DMS 273 treated with DMSO at 0.1 percent for 48 hours (cell line): ENCODE measurements at places on chromosomes 6 and 20.
A peak's percentile ranks its signal among the peaks of the same experiment; 100 is the strongest.

- no peak for DNase-seq
These were observed 312.9 kb downstream of the SAMD5 start for GRCh38 chr6:147821295-147821897.

DNA sequence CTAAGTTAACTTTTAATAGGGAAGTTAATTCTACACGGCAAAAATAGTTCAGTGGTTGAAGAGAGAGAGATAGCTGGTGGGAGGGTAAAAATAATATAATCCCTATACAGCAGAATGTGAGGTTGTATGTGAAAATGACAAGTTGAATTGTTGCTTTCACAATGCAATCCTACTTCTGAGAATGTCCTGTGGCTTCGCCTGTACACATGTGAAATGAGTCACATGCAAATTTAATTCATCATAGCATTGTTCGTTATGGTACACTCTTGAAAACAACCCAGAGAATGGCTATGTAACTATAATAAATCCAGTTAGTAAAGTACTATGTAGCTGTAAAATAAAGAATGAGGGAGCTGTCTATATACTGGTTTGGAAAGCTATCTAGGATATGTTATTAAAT is 46.0 kb upstream of the HINT3 start:
- DNase-seq, result no peak

DNA sequence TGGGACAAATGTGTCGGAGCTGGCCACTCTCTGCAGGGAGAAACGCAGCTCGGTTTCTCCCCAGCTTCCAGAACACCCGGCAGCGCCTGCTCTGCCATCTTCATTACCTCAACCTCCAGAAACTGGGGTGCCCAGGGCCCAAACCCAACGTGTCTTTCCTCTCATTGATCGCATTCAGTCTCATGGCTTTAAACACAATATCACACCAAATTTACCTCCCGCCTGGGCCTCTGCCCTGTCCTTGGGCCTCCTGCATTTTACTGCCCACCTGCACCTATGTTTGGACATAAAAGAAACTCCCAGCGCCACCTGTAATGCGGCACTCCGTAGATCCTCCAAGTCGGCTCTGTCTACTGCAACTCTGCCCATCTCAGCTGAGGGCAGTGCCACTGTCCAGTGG is 22.2 kb downstream of the SERPINB6 start:
- DNase-seq, result no peak

DNA sequence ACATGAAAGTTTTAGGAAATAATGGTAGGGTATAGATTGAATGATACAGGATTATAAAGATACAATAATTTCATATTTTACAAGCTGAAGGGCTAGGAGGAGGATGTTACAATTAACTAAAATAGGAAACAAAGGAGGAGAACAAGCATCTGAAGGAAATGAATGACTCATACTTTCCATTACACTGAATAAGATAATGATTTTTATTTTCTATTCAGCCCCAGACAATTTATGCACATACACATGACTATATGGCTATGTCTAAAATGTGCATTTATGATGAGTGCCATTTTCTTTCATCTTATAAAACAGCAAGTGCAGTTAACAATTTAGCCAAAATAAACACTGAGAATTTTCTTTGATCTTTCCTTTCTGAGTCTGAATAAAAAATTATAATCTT is 994.6 kb upstream of the ADGRB3 start:
- DNase-seq, result no peak

- DNase-seq, result no peak
These were observed 133.9 kb upstream of the PTPRT start for GRCh38 chr20:43323592-43323991.

GRCh38 chr6:109738255-109738654 is 47.2 kb downstream of the FIG4 start:
- DNase-seq, result no peak

DNA sequence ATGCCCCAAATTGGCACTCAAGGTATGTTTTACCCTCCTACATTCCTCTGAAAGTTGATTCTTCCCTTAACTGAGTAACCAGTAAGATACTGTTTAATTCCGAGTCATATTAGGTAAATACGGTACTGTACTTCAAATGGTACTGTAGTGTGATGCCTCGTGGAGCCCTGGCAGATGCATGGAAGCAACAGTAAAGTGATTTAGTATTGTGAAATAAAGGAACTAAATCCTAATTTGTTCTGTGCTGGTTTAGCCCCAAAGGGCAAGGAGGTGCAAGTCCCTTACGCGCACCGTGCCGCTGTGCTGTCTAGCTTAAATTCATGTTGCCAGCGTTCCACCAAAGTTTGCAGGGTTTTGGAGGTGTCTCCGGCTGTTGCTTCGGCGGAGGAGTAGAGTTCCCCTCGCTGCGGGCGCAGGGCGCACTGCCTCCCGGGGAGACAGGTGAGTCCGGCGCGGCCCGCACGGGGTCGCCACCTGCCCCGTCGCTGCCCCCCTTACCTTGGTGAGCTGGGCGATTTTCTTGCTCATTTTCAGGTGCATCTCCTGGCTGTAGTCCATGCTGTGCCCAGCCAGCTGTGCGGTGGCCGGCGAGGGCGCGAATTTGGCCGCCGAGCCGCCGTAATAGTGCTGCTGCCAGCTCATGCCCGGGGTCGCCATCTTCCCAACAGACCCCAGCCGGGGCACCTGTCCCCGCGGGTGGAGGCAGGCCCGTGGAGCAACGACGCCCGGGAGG is 655 bp downstream of the FAM184A start:
- peak; percentile 50 for DNase-seq

GRCh38 chr6:20473518-20473917 is 60.7 kb upstream of the CDKAL1 start:
- DNase-seq, result no peak

- DNase-seq, result no peak
These were observed 1.3 kb downstream of the GZF1 start for GRCh38 chr20:23363257-23363649.

DNA sequence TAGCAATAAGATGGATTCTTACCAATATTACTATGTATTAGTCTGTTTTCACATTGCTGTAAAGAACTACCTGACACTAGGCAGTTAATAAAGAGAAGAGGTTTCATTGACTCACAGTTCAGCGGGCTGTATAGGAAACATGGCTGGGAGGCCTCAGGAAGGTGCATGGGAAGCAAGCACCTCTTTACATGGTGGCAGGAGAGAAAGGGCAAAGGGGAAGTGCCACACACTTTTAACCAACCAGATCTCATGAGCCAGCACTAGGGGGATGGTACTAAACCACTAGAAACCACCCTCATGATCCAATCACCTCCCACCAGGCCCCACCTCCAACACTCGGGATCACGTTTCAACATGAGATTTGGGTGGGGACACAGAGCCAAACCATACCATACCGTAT is 40.7 kb upstream of the CCDC167 start:
- DNase-seq, result no peak

- no peak for DNase-seq
These were observed 70.4 kb upstream of the GLP1R start for GRCh38 chr6:38978139-38978704.

DNA sequence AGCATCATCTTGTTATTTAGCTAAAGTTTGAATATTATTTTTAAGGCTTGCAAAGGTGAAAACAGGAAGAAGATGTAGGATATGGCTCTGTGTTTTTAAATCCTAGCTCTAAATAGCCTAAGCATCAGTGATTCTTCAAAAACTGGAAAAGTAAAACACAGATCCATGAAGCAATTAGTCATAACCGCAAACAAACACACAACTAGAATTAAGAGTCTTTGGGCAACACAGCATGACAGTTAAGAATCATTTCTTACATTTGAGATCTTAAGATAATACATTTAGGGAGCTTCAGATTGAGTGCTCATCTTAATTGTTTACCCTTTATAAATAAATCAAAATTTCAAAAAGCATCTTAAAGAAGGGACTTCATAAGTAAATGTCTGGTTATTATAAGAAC is 115.8 kb upstream of the MAP7 start:
- no peak for DNase-seq

- DNase-seq, result no peak
These were observed 930.8 kb downstream of the TFAP2A start for GRCh38 chr6:9484091-9484490.

DNA sequence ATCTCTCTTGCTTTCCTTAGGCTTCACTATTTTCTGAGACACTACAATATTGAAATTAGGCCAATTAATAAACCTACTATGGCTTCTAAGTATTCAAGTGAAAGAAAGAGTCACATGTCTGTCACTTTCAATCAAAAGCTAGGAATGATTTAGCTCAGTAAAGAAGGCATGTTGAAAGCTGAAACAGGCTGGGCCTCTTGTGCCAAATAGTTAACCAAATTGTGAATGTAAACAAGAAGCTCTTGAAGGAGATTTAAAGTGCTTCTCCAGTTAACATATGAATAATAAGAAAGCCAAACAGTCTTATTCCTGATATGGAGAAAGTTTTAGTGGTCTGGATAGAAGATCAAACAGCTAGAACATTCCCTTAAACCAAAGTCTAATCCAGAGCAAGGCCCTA is 236.3 kb downstream of the OTOR start:
- DNase-seq, result no peak

DNA sequence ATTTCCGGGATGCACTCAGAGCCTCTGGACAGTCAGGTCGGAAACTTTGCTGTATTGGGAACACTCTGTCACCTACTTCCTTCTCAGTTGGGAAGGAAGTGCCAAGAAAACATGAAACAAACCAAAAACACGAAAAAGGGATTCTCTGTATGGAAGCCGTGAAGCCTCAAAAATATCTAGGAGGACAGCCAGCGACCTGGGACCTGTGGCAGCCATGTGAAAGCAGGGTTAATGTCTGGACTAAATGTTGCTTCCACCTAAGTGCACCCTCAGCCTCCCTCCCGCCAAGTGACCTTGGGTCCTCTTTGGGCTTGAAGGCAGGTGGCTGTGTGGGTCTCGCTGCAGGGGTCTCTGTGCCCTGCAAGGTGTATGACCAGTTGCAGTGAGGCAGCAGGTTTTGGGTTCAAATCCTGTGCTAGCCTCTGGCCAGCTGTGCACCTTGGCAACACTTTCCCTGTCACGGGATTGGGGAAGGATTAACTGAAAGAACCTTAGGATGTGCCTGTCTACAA is 851 bp downstream of the MAVS start:
- DNase-seq, result no peak

- peak; percentile 66 for DNase-seq
These were observed 404.9 kb upstream of the SOX4 start for GRCh38 chr6:21188505-21189223.

DNA sequence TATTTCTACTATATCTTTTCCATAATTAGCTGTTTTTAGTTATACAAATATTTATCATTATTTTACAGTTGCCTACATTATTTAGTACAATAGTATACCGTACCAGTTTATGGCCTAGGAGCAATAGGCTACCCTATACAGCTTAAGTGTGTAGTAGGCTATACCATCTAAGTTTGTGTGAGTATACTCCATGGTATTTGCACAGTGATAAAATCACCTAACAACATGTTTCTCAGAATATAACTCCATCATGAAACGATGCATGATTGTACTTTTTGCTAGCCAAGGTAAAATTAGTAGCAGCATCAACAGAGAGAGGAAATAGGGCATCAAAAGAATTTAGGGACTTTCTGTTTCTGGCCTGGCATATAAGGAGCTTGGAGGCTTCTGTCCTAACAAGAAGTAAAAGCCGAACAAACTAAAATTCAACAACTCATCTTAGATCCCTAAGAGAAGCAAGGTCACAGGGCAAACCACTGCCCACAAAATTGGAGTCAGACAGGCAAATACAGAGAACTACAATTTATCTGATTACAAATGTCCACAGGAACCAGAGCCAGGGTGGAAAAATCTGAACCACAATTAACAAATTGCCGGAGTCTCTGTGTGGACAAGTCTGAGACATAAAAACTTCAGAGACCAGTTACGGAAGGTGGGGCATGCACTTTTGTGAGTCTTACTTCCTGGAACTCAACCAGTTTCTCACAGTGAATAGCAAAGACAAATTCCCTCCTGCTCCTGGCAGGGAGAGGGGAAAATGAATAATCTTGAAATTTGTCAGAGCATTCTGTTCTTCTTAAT is 671.4 kb downstream of the RFPL4B start:
- no peak for DNase-seq

DNA sequence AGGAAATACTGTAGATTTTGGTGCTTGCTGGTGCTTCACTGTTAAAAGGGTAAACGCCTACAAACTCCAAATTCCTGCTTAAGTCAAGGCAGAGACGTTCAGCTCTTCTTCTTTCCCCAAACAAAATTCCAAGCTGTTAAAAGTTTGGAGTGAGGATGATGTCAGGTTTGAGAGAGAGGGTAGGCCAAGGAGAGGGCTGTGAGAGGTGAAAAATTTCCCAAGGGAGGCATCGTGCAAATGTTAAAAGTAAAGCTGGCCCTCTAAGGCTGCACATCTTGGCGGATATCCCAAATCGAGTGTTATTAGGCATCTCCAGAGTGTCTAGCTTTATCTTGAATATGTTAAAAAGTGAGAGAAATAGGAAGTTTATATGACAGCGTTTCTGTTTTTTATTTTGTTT is 651.8 kb downstream of the QKI start:
- no peak for DNase-seq

DNA sequence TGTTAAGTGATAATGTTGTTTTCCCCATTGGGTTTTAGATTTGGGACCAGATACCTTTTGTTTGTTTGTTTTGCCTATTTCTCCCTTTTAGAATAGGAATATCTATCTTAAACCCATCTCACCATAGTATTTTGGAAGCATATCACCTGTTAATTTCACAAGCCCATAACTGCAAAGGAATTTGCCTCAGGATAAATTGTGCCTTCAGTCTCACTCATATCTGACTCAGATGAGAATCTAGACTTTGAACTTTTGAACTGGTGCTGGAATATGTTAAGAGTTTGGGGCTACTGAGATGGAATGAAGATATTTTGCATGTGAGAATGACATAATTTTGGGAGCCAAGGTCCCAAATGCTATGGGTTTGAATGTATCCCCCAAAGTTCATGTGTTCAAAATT is 607.4 kb downstream of the HACE1 start:
- no peak for DNase-seq

GRCh38 chr6:6619021-6619794 is 30.7 kb downstream of the LY86 start:
- DNase-seq, result peak; percentile 67

DNA sequence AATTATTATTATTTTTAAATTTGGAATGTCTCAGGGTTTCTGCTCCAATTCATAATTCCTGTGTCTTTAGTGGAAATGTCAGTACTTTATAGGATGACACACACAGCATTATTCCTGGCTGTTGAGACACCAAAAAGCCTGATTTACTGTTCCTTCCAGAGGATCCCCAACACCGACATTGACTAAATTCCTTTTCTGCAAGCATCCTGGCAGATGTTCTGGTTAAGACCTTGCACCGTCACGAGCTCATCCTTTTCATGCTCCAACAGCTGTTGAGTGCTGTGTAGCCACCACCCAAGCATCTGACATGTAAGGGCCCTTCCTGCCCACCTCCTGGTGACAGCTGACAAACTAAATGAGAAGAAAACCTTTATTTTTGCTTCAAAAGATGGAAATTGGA is 284.3 kb upstream of the SULF2 start:
- DNase-seq, result peak; percentile 34

DNA sequence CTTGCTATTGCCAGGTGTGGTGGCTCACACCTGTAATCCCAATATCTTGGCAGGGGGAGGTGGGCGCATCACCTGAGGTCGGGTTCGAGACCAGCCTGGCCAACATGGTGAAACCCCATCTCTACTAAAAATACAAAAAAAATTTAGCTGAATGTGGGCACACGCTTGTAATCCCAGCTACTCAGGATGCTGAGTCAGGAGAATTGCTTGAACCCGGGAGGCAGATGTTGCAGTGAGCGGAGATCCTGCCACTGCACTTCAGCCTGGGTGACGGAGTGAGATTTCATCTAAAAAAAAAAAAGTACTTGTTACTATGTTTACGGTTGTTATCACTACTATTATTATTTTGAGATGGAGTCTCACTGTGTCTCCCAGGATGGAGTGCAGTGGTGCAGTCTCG is 3.0 kb downstream of the PPT2 start:
- DNase-seq, result no peak

- DNase-seq, result peak; percentile 41
These were observed 141.7 kb downstream of the EDN3 start for GRCh38 chr20:59441860-59442810.

GRCh38 chr6:74404366-74404765 is 708.4 kb downstream of the CD109 start:
- DNase-seq, result no peak
